CD4-positive, alpha-beta memory T cell (primary cell): ENCODE measurements at places on chromosomes 7 and 10.

DNA sequence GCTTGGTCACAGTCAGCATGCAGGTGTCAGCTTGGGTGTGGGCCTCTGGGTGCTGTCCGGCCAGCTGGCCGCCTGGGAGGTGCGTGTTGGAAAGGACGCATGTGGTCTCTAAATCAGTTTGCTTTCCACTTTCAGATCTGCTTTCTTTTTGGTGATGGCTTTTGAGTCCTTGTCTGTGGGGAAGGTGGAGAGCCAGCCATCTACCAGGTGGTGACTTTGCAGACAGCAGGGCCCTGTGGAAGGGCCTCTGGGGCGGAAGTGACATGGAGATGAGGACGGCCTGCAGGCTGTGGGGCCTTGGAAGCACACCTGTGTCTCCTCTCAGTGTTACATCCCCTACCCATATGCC lies 59.4 kb downstream of the WDR37 start:
- peaks cover 62% of the 10 kb centered on the region for H3K36me3 ChIP-seq
- H3K4me1 ChIP-seq, result peaks cover 16% of the 10 kb centered on the region
- DNase-seq, result no peak
- no peaks in the 10 kb centered on the region for H3K27me3 ChIP-seq
- H3K27ac ChIP-seq, result no peak overlapping the region

DNA sequence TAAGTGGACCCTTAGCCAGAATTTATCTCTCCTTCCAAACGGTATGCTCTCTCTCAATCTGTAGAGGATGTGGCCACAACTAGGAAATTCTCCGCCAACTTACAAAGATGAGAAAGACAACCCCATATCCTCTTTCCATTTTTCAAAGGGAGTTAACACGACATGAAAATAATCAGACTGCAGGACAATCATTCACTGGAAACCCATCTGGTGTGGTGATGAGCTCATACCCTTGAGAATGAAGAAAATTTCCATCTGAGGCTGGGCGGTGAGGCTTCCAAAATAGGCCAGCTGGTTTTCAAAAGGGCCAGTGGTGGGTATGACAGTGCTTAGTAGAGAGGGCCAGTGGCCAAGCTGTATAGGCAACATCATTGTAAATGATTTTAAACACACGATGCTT lies 369.6 kb downstream of the FRMD4A start:
- H3K27me3 ChIP-seq, result no peaks in the 10 kb centered on the region
- H3K36me3 ChIP-seq, result no peaks in the 10 kb centered on the region
- no peak overlapping the region for H3K4me3 ChIP-seq
- no peak for DNase-seq
- no peaks in the 10 kb centered on the region for H3K4me1 ChIP-seq

DNA sequence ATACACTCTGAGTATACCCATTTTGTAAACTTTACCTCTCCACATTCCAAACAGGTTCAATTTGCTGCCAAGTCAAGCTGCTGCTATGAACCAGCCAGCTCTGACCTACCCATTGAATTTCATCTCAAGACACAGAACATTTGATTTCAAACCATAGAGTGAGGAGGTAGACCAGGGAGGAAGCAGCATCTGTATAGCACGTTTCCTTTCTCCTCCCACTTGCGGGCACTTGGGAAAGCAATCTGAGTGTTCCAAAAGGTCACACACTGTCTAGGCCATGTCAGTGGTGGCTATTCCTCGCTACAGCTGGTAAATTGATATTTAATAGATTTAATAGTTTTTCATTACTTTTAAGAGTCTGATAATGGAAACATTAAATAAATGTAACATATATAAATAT lies 147.8 kb upstream of the EEPD1 start:
- no peak overlapping the region for H3K4me3 ChIP-seq
- no peak overlapping the region for H3K27ac ChIP-seq
- no peaks in the 10 kb centered on the region for H3K36me3 ChIP-seq

GRCh38 chr7:112892263-112892662 lies 102.1 kb upstream of the TMEM168 start:
- H3K27me3 ChIP-seq, result no peaks in the 10 kb centered on the region
- H3K36me3 ChIP-seq, result peaks cover 6% of the 10 kb centered on the region
- H3K27ac ChIP-seq, result no peak overlapping the region
- H3K4me1 ChIP-seq, result peaks cover 6% of the 10 kb centered on the region
- H3K4me3 ChIP-seq, result no peak overlapping the region

GRCh38 chr10:45378914-45379726 lies 5.1 kb downstream of the ALOX5 start:
- H3K4me3 ChIP-seq, result no peak overlapping the region
- H3K27ac ChIP-seq, result no peak overlapping the region
- no peaks in the 10 kb centered on the region for H3K36me3 ChIP-seq
- peaks cover 15% of the 10 kb centered on the region for H3K4me1 ChIP-seq
- DNase-seq, result no peak

DNA sequence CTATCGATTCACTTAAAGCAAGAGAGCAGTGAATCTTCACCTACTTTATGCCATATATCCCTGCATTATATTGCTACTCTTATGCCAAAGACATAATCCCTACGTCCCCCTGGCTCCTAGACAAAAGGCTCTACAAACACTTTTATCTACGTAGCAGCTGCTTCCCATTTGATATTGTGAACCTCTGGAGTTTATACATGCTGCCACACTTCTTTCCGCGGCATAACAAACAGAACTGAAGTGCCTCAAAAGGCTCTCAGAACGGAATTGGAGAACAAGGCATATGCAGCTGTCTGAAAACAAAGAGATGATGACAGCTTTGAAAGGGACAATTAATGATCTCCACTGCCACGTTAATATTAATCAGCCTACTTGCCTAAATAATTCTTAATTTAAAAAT lies 985.6 kb upstream of the LRRN3 start:
- H3K36me3 ChIP-seq, result no peaks in the 10 kb centered on the region
- no peaks in the 10 kb centered on the region for H3K27me3 ChIP-seq
- H3K27ac ChIP-seq, result no peak overlapping the region
- no peak overlapping the region for H3K4me3 ChIP-seq

GRCh38 chr10:63720072-63720537 lies 198.9 kb downstream of the REEP3 start:
- DNase-seq, result peak; percentile 66
- no peak overlapping the region for H3K4me3 ChIP-seq
- H3K27me3 ChIP-seq, result no peaks in the 10 kb centered on the region
- H3K4me1 ChIP-seq, result peaks cover 6% of the 10 kb centered on the region
- H3K36me3 ChIP-seq, result no peaks in the 10 kb centered on the region

GRCh38 chr7:88314061-88314491 lies 7.4 kb upstream of the STEAP4 start:
- no peaks in the 10 kb centered on the region for H3K27me3 ChIP-seq
- H3K36me3 ChIP-seq, result no peaks in the 10 kb centered on the region
- no peak overlapping the region for H3K4me3 ChIP-seq
- no peak overlapping the region for H3K27ac ChIP-seq
- DNase-seq, result no peak

- H3K27ac ChIP-seq, result no peak overlapping the region
- no peaks in the 10 kb centered on the region for H3K4me1 ChIP-seq
- H3K36me3 ChIP-seq, result no peaks in the 10 kb centered on the region
These were observed 101.6 kb downstream of the NPSR1 start for GRCh38 chr7:34759477-34760125.

GRCh38 chr7:90404777-90405176 lies 1.5 kb downstream of the CLDN12 start:
- no peak overlapping the region for H3K27ac ChIP-seq
- no peak for DNase-seq
- H3K36me3 ChIP-seq, result no peaks in the 10 kb centered on the region

GRCh38 chr7:94178230-94178629 lies 174.1 kb upstream of the BET1 start:
- no peaks in the 10 kb centered on the region for H3K4me1 ChIP-seq
- H3K36me3 ChIP-seq, result no peaks in the 10 kb centered on the region
- H3K4me3 ChIP-seq, result no peak overlapping the region
- DNase-seq, result no peak
- H3K27me3 ChIP-seq, result no peaks in the 10 kb centered on the region
- H3K27ac ChIP-seq, result no peak overlapping the region

DNA sequence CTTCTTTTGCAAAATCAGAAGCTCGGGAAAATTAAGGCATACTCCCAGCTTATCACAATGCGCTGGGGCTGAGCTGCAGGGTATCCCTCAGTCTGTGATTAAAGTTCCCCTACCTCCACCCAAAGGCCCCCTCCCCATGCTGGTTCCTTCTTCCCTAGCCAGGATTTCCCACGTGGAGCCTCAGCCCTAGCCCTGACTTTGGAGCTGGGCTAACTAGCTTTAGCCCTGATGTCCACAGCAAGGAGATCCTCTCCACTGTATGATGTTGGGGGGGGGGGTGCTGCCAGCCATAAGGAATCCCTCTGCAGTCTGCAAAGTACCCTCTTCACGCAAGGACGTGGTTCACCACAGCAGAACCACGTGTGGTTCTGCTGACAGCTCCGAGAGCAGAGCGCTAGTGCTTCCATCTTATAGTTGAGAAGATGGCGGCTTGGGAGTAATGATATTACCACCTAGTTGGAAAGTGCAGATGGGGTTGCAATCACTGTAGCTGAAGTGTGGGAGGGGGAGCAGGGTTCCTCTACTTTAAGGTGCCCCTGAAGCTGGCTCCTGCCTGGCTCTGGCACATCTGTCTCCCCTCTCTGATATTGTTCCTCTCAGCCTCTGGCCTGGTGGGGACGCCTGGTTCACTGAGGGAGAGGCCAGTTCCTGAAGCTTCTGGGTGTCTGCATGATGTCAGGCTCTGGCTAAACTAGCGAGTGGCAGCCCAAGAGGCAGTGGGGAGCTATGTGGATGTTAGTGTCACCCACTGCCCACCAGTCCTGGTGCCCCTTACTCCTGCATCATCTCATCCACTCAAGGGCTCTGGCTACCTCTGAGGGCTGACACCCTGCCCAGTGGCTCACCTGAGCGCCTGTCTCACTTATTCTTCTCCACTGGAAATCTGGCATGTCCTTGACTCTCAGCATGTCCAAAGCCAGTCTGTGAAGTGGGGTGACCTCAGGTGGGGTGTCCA lies 270.7 kb downstream of the RPS24 start:
- H3K27ac ChIP-seq, result peak overlapping the region; percentile 91
- no peaks in the 10 kb centered on the region for H3K36me3 ChIP-seq
- no peaks in the 10 kb centered on the region for H3K27me3 ChIP-seq
- H3K4me1 ChIP-seq, result peaks cover 17% of the 10 kb centered on the region

DNA sequence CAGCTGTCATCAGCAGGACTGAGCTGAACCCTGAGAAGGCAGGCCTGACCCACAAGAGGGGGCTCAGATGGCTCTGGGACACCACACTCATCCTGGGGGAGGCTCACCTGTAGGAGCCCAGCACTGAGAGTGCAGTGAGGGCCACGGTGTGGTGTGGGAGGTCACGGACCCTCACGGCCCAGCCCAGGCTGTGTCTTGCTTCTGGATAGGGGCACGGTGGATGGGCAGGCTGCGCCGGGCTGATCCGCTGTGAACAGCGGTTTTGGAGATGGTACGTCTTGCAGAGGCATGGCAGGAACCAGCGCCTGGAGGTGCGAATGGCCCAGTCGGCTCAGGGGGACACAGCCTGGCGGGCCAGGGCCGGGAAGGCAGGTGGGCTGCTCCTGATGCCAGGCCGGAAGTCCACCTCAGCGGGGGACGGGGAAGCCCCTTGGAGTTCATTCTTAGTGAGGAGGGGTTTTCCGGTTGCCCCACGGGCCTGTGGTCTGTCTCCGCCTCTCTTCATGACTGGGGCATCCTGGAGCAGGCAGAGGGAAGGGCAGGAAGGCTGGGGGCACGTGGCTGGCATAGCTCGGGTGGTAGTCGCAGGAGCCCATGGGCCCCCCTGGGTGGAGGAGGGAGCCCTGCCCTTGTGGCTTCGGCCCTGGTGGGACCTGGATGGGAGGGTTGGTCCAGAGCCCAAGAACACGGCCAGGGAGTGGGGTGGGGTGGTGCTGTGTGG lies 112.5 kb downstream of the UNCX start:
- H3K27ac ChIP-seq, result no peak overlapping the region
- H3K27me3 ChIP-seq, result no peaks in the 10 kb centered on the region
- peak; percentile 10 for DNase-seq
- no peaks in the 10 kb centered on the region for H3K36me3 ChIP-seq
- H3K4me3 ChIP-seq, result no peak overlapping the region

- no peak overlapping the region for H3K4me3 ChIP-seq
- no peak for DNase-seq
- no peaks in the 10 kb centered on the region for H3K27me3 ChIP-seq
- no peak overlapping the region for H3K27ac ChIP-seq
- H3K4me1 ChIP-seq, result no peaks in the 10 kb centered on the region
These were observed 432.3 kb downstream of the DNAJB6 start for GRCh38 chr7:157769086-157769485.

GRCh38 chr10:1523221-1523620 lies 214.1 kb downstream of the ADARB2 start:
- H3K4me3 ChIP-seq, result no peak overlapping the region
- no peaks in the 10 kb centered on the region for H3K4me1 ChIP-seq
- DNase-seq, result no peak
- no peaks in the 10 kb centered on the region for H3K27me3 ChIP-seq
- no peaks in the 10 kb centered on the region for H3K36me3 ChIP-seq

- H3K4me1 ChIP-seq, result peaks cover 17% of the 10 kb centered on the region
- no peaks in the 10 kb centered on the region for H3K27me3 ChIP-seq
- H3K4me3 ChIP-seq, result no peak overlapping the region
- no peaks in the 10 kb centered on the region for H3K36me3 ChIP-seq
- DNase-seq, result no peak
- no peak overlapping the region for H3K27ac ChIP-seq
These were observed 183.4 kb downstream of the ELFN1 start for GRCh38 chr7:1853431-1853985.

- no peak overlapping the region for H3K27ac ChIP-seq
- DNase-seq, result no peak
- H3K27me3 ChIP-seq, result no peaks in the 10 kb centered on the region
- no peak overlapping the region for H3K4me3 ChIP-seq
- no peaks in the 10 kb centered on the region for H3K4me1 ChIP-seq
These were observed 30.4 kb upstream of the UCN3 start for GRCh38 chr10:5334196-5334880.

DNA sequence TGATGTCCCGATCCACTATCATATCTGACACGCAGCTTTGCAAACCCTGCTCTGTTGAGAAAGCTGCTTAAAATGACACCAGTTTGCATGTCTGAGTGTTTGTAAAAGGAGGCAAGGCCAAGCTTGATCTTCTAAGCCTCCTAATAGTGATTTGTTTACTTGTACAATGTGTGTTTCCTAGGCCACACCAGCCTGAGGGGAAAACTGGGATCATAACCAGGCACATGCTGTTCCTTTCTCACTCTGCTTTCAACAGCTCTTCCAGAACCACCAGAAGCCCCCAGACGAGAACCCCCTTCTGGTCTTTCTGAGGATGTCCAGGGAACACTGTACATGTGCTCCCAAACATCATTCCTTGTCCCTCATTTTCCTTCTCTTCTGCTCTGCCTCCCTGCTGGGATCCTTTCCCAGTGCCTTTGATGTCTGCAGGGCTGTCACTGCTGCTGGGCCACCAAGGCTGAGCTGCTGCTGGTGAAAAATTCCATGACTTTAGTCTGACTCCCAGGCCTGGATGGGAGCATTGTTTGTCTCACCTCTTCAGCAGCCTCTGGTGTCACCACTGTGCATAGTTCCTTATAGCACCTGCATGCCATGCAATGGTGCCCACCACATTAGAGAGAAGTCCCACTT lies 4.0 kb upstream of the LGI1 start:
- H3K36me3 ChIP-seq, result no peaks in the 10 kb centered on the region
- H3K27me3 ChIP-seq, result no peaks in the 10 kb centered on the region
- DNase-seq, result no peak
- peaks cover 7% of the 10 kb centered on the region for H3K4me1 ChIP-seq
